ENCODE measurements at places on chromosomes 7 and 10.
A peak's percentile ranks its signal among the peaks of the same experiment; 100 is the strongest.

- DNase-seq = no peak
Observed at GRCh38 chr7:27183682-27184336, 1.2 kb downstream of the HOXA11 start.

GRCh38 chr10:99569961-99570360 lies 37.2 kb downstream of the NKX2-3 start:
- no peak for DNase-seq

- no peak for DNase-seq
Observed at GRCh38 chr7:98626460-98627412, 9.7 kb downstream of the NPTX2 start.

GRCh38 chr10:69494626-69495558 lies 43.6 kb downstream of the TSPAN15 start:
- DNase-seq = peak; percentile 24

- DNase-seq = peak; percentile 71
Observed at GRCh38 chr7:29609162-29610037, 45.8 kb downstream of the PRR15 start.

DNA sequence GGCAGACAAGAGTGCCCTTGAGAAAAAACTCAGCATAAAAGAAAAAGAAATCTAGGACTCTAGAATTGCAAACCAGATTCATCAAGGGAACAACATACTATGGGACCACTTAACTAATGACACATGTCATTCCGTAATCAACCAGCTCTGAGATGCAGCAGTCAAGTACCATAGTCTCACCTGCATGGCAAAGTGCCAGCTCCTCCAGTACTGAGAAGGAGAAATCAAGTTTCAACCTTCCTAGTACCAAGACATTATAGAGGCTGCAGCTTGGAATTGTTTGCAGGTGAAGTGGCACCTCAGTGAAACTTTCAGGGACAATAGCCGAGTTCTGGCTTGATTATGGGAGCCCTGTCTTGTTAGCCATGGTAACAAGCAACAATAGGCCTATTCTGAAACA lies 11.5 kb downstream of the STEAP1 start:
- peak; percentile 81 for DNase-seq

GRCh38 chr10:121305066-121305465 lies 293.2 kb downstream of the FGFR2 start:
- no peak for DNase-seq

All from mucosa of descending colon (tissue), 3 donors.